Lower leg skin (tissue), 4 donors: ENCODE measurements at places on chromosomes 12 and 14.

DNA sequence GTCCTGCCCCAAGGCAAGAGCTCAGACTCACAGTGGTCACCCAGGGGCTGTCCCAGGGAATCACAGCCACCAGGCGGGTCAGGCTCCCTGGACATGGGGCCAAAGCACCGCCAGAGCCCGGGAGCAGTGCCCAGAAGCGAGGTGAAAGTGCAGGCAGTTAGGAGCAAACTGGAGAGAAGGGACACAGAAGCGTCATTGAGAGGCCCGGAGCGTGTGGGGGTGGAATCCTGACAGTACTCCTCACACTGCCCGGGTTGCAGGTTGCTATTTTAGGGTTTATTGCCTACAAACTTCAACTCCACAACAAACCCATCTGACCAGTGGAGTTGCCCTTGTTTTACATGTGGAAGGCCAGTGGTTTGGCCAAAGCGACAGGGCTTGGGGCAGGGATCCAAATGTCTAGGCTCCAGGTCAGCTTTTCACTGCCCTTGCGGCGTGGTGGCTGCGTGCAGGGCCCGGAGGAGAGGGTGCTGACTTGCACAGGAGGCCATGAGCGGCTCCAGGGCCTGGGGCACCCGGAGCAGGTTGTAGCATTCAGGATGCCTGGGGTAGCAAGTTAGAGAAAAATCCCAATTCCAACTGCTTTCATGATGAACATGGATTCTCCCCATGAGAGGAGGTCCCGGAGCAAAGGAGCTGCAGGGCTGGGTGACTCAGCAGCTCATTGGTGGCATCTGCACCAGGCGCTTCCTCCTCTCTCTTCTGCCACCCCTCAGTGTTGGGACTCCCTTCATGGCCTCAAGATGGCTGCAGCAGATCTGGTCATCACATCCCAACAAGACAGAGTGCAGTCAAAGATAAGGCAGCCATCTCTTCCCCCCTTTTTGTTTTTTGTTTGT, 112.3 kb upstream of the NCOR2 start:
- DNase-seq: no peak

DNA sequence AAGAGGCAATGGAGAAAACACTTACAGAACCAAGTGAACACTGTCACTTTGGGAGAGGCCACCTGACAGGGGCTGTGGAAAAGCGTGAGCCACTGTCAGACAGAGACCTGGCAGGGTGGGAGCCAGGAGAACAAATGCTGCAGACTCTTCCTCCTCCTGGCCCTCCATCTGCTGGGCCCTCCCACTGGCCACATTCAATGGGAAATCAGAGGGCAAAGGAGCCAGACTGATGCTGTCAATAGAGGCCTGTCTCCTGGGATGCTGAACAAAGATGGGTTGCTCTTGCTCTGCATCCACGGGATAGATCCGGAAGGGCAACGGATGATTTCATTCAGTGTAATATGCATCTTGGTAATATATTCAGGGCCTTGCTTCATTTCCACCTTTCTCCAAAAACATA, 44.9 kb upstream of the BCAT1 start:
- no peak for DNase-seq

GRCh38 chr14:33484264-33484663, 466.6 kb downstream of the EGLN3 start:
- no peak for DNase-seq

- DNase-seq: no peak
Observed at GRCh38 chr14:36520601-36521525, 831 bp upstream of the NKX2-1 start.

- DNase-seq: peak; percentile 23
Observed at GRCh38 chr12:78981-79380, 12.4 kb downstream of the IQSEC3 start.

- DNase-seq: no peak
Observed at GRCh38 chr12:104171785-104172569, 34.0 kb upstream of the NFYB start.

GRCh38 chr12:59088673-59089072, 168.4 kb upstream of the LRIG3 start:
- DNase-seq: no peak

DNA sequence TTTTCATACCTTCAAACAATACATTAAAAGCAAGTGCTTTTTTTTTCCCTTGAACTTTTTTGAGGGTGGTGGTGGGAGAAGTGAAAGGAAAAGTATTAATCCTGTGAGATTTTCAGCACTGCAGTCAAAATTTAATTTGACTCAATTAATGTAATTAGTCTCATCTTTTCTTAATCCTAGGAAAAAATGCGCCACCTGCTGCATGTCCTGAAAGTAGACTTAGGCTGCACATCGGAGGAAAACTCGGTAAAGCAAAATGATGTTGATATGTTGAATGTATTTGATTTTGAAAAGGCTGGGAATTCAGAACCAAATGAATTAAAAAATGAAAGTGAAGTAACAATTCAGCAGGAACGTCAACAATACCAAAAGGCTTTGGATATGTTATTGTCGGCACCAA, 52.2 kb downstream of the SPATA7 start:
- no peak for DNase-seq

DNA sequence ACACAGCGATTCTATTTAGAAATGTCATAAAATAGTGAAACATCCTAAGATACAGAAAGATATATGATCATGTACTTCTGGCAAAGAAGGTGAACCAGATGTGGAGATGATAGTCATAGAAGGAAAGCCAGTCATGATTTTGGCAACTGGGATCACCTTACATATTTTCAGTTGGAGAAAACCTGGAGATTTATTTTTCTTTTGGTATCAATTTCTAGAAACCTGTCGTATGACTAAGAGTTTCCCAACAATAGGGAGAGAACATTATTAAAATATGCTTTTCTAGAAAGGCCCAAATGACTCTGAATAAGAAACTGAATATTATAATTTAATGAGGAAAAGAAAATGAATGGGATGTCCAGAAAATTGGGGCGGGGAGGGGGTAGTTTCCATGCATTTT, 396.4 kb downstream of the ZFP36L1 start:
- DNase-seq: no peak

GRCh38 chr14:53596853-53597525, 359.6 kb downstream of the BMP4 start:
- no peak for DNase-seq

DNA sequence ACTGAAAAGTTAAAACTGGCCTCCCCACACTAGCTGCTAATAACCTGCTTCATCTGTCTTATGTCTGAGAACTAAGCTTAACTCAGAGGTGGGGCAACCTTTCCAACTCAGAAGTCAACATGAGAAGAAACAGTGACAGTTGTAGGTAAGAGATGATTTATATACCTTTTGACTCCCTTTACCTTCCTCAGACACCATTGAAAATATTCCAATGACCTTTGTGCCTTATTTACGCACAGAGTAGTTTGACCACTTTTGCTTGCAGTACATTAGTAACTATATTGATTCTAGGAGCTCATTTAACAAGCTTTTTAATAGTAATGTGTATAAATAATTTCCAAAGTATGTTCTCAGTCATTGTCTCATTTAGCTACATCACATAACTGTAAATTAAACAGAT, 77.6 kb downstream of the ALX1 start:
- no peak for DNase-seq

DNA sequence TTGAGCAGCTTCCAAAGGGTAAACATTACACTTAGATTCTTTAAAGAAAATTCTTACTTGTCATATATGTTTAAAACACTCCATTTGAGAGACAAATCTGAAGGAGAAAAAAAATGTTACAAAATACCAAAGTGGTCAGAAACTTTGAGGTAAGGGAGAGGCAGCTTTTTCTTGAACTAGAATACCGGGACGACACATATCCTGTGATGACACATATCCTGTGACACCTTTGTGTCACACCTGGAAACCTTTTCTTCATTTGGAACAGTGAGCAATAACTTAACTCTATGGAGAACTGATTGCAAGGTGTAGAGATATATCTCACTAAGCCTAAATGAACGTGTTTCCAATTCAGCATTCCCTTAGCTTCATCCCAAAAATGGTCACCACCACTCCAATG, 4.6 kb upstream of the GRIN2B start:
- no peak for DNase-seq

DNA sequence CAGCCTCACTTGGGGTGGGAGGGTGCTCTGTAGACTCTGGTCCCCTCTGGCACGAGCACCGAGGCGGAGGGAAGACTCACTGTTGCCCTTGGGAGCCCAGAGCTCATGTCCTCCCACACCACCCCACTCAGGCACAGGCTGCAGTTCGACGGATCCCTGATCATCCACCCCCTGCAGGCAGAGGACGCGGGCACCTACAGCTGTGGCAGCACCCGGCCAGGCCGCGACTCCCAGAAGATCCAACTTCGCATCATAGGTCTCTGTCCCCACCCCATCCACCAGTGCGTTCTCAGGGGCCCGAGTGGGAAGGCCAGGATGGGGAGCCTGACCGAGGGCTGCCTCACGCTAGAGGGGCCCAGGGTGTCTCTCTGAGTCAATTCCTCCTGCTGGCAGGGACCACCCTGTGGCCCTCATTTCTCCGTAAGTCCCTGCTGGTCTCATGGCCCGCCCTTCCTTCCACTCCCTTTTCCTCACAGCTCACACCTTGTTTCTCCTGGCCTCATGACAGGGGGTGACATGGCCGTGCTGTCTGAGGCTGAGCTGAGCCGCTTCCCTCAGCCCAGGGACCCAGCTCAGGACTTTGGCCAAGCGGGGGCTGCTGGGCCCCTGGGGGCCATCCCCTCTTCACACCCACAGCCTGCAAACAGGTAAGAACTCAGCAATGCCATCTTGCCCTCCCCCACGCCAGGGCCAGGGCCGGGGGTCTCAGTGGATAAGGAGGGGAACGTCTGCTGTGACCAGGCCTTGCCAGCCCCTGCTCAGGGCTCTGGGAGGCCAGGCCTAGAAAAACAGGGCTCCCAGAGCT, 27.0 kb downstream of the PAPLN start:
- peak; percentile 73 for DNase-seq

DNA sequence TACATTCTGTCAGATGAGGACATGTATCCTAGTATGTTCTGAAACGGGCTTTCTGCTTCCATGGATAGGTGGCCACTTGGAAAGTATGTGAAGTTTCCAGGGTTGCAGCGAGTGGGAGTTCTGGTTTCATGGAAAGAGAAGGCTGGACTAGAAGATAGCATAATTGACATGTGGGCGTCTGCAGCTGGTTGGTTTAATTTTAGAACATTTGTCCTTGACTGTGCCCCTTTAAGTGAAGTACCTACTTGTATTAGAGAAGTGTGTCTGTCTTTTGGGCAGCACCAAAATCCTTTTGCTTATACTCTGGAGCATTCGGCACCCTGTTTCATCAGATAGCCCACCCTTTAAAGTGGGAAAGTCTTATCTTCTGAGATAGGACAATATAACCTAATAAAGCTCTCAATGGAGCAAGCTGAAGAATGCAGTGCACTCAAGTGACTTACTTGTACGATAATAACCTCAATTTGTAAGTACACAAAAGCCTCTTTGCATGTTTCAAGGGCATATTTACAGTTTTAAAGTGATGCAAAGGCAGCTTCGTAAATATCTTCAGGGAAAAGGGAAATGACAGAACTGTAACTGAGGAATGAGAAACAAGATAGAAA, 35.2 kb downstream of the NTN4 start:
- DNase-seq: no peak

DNA sequence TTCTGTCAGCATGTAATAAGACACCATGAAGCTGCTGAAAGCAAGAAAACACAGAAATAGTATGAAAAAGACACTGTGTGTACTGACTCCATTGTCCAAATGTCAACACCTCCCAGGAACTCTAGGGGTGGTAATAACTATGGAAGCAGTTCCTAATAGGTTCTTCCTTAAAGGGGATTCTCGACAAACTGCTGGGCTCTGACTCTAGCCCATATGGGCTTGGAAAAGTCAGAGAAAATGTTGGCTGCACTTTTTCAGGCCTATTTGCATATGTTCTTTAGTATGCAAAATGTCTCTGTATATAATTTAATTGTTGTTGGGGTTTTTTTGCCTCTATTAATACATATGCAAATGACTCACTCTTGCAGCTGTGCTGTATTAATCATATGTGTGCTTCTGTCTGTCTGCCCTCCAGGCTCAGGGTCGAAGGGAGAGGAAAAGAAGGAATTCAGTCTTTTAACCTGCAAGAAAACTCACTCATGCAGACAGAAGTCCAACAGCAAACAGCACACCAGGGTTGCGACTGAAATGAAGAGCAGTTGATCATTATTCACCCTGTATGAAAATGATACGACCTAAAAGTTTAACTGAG, 317.6 kb downstream of the SOX5 start:
- no peak for DNase-seq

DNA sequence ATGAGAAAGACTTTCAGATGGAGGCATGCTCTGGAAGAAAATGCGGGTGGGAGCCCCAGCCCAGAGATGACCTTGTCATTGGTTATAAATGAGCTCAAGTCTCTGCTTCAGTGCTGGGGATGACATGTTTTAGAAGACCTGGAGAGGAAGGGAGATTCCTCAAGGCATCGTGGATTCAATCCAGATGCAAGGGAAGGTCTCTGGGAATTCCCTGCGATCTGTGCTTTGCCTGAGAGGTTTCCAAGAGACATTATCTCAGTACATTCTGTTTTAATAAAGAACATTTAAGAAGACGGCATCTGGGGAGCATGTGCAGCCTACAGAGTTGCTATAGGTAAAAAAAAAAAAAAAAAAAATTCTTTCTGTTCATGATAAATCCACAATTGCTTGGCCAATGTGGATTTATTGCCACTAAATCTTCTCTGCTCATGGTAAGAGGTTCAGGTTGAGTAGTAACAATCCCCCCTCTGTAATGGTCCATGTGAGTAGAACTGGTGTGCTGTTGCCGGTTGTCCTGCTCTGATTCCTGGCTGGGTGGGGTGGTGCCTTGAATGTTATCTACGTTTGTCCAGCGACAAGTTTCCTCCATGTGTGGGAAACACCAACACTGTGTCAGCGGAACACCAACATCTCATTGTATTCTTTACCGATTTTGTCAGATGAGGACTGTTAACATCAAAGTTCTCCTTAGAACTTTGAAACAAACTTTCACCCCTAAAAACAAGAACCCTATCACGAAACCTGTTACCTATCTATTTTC, 230.0 kb downstream of the MSRB3 start:
- no peak for DNase-seq

DNA sequence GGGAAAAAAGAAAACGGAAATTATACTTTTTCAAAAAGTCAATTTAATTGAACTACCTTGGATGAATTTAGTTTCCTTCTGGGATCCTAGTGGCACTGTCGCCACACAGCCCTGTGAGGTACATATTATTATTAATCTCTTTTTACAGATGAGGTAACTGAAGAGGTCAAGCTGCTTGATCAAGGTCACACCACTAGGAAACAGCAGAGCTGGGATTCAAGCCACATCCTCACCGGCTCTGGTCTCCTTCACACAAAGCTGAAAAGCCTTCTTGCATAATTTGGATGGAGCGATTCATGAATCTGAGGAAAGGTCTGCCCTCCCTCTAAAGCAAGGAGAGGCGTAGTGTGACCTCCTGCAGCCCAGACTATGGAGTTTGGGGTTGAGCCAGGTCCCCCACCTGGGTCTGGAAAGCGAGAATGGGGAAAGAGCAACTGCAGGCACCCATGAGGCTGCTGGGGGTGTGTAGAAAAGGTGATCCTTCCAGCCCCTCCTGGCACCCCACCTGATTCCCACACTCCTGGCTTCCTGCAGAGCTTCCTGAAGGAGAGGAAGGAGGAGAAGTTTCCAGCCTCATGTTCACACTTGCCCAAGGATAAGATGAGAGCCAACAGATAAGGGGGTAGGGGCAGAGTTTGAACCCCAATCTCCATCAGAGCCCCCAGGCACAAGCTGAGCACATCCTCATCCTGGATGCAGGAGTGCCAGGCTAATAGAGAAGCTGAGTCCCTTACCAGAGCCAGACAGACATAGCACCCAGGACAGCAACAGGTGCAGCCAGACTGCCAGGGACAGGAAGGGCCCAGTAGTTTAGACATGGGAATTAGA, 3.9 kb upstream of the KRT79 start:
- DNase-seq: no peak

GRCh38 chr12:125418902-125419564, 353.8 kb downstream of the AACS start:
- no peak for DNase-seq

GRCh38 chr12:69916544-69917235, 91.7 kb downstream of the MYRFL start:
- DNase-seq: no peak
